Activated CD4-positive, alpha-beta memory T cell treated with anti-CD3 and anti-CD28 coated beads for 36 hours (primary cell): ENCODE measurements at places on chromosomes 6 and 20.

GRCh38 chr20:40932436-40932835 lies 96.2 kb upstream of the TOP1 start:
- H3K4me1 ChIP-seq: peaks cover 8% of the 10 kb centered on the region
- H3K4me3 ChIP-seq: no peak overlapping the region
- no peak for DNase-seq
- peaks cover 8% of the 10 kb centered on the region for H3K27me3 ChIP-seq
- no peak overlapping the region for H3K27ac ChIP-seq
- H3K36me3 ChIP-seq: no peaks in the 10 kb centered on the region

GRCh38 chr6:84771125-84771755 lies 6.8 kb upstream of the TBX18 start:
- peaks cover 2% of the 10 kb centered on the region for H3K4me1 ChIP-seq
- peaks cover 4% of the 10 kb centered on the region for H3K36me3 ChIP-seq
- H3K27me3 ChIP-seq: peaks cover 59% of the 10 kb centered on the region

- H3K4me3 ChIP-seq: no peak overlapping the region
- no peak overlapping the region for H3K27ac ChIP-seq
- H3K27me3 ChIP-seq: no peaks in the 10 kb centered on the region
- peaks cover 10% of the 10 kb centered on the region for H3K36me3 ChIP-seq
- DNase-seq: no peak
These were observed 84.4 kb downstream of the BACH2 start for GRCh38 chr6:90212274-90212673.

DNA sequence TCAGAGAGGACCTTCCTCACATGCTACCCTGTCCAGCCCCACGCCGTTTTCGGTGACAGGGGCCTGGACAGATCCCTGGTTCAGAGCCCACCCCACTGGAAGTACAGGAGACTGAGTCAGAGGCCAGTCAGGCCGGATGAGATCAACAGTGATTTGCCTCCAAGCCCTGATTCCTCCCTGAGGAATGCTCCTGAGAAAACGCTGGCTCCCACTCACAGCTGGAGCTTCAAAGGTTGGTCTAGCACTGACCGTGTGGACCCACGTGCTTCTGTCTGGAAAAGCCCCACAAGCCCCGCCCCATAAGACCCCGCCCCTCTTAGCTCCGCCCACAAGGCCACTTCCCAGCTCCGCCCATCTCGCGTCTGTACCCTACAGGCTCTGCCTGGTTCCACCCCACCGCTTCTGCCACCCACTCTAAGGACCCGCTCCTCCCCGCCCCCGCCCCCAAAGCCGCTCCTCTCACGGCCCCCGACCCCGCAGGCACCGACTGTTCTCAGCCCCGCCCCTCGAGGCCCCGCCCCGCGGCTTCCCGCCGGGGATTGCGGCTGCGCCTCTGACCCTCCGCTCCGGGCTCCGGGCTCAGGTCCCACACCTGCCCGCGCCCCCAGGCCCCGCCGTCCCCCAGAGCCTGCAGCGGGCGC lies 64.9 kb upstream of the BHLHE23 start:
- no peak overlapping the region for H3K27ac ChIP-seq
- no peak overlapping the region for H3K4me3 ChIP-seq
- H3K27me3 ChIP-seq: peaks cover 37% of the 10 kb centered on the region
- H3K36me3 ChIP-seq: peaks cover 2% of the 10 kb centered on the region
- DNase-seq: peak; percentile 32

DNA sequence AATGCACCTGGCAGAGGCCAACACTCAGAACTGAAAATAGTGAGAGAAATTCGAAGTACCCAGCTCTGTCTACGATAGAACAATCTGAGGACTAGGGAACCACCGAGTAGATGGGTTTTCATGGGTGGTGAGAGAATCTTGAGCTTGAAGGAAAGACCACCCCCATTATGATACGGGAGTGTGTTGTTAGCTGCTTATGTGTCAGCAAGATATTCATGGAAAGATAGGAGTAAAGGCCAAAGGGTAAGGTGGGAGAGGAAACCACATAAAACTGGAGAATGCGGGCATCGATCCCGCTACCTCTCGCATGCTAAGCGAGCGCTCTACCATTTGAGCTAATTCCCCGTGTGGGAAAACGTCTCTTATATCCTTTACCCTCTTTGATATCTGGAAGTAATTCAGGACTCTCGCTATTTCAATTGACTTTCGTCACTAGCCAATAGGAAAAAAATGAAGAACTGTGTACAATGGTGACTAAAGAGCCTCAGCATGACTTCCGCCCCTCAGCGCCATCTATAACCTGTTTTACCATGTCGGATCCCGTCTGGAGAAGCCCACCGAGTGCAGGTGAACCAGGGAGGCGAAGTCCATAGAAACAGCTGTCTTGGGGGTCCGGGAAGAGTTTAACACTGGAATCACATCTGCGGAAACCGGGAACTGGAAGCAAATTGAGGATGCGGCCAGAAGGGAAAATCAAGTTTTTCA lies 25.0 kb upstream of the ABT1 start:
- H3K4me1 ChIP-seq: peaks cover 29% of the 10 kb centered on the region
- H3K27me3 ChIP-seq: peaks cover 4% of the 10 kb centered on the region
- peak; percentile 65 for DNase-seq
- H3K36me3 ChIP-seq: peaks cover 3% of the 10 kb centered on the region
- H3K4me3 ChIP-seq: peak overlapping the region; percentile 81
- H3K27ac ChIP-seq: peak overlapping the region; percentile 80
